ENCODE measurements at places on chromosomes 1 and 21. TPM values are rescaled to one million over a fixed set of nuclear protein-coding genes. Genes with fewer than 3 reads are reported as not detected.

GRCh38 chr1:208127792-208128529, 116.2 kb downstream of the PLXNA2 start:
- no peaks in the 10 kb centered on the region for H3K4me1 ChIP-seq
- H3K36me3 ChIP-seq: no peaks in the 10 kb centered on the region

DNA sequence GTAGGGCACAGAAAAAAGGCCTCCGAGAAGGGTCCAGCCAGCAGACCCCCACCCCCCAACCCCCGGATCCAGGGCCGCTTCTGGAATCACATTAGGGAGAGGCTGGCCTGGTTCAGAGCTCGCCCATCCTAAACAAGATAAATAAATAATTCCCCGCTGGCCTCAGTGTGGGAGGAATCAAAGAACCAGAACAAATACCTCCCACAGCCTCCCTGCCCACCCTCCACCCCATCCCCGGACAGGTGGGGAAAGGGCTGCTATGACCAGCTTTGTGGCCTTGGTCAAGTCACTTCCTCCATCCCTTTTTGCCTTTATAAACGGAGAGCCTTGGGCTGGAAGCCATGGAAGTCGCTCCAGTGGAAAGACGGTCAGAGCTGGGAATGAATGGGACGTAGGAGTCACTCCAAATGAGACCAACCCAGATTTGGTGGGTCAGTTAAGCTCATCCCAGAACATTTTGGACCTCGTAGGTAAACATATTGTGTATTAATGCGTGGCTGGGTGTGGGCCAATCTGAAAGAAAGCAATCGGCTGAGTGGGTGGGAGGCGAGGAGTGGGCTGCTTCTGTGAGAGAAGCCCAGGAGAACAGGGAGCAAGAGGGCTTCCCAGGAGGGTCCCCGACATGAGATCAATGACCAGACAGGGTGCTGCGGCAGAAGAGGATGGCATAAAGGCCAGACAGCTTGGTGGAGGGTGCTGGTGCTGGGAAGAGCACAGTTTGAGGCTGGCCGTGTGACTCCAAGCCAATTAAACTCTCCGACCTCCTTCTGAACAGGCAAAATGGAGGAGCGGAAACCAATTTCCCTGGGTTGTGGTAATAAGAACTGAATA, 63.3 kb downstream of the MEF2D start:
- peak overlapping the region; percentile 4 for H3K27ac ChIP-seq
- H3K4me3 ChIP-seq: no peak overlapping the region
- H3K36me3 ChIP-seq: peaks cover 4% of the 10 kb centered on the region
- peaks cover 44% of the 10 kb centered on the region for H3K4me1 ChIP-seq

DNA sequence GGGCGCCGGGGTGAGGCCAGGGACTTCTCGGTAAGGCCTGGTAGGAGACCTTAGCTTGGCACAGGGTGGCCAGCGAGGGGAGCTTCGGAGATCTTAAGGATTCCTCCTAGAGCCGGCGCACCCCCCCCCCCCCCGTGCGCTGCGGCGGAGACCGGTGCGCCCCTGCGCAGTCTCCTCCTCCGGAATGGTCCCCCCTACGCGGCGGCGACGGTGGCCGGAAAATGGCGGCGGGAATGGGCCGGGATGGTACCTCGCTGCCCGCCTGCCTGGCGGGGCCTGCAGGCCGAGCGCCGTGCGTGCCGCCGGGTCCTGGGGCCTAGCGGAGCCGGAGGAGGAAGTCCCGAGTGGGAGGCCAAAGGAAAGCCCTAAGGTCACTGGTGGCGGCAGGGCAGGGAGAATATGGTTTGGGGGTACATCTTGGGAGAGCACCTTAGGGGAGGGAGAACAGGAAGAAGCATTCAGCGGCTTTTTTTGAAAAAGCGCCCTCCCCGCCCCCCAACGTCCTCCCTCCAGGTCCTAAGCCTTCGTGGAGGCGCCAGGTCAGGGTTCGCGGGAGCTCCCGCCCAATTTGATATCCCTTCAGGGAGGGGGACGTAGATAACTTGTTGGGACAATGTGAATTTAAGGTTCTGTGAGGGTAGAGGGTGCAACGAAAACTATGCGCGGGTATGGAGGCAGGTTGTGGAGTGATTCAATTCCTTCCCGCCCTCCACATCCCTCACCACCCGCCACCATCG, 429 bp downstream of the SRRM1 start:
- DNase-seq: peak; percentile 44
- no peaks in the 10 kb centered on the region for H3K27me3 ChIP-seq
- peaks cover 37% of the 10 kb centered on the region for H3K36me3 ChIP-seq

GRCh38 chr21:42563261-42563660, 49.6 kb downstream of the SLC37A1 start:
- H3K4me3 ChIP-seq: no peak overlapping the region
- DNase-seq: no peak
- H3K4me1 ChIP-seq: no peaks in the 10 kb centered on the region
- H3K27ac ChIP-seq: no peak overlapping the region
- peaks cover 6% of the 10 kb centered on the region for H3K36me3 ChIP-seq

- no peak for DNase-seq
- H3K27me3 ChIP-seq: no peaks in the 10 kb centered on the region
- H3K36me3 ChIP-seq: no peaks in the 10 kb centered on the region
- no peak overlapping the region for H3K27ac ChIP-seq
- peaks cover 6% of the 10 kb centered on the region for H3K4me1 ChIP-seq
Measured at GRCh38 chr1:52741259-52741658, 15.0 kb downstream of the ZYG11B start.

The ASTN1 gene
- not detected for total RNA-seq

The NBPF6 gene
- 0.13 TPM for total RNA-seq

The GPR89A gene
- 38.0 TPM for total RNA-seq

The CHIT1 gene
- 0.52 TPM for total RNA-seq

DNA sequence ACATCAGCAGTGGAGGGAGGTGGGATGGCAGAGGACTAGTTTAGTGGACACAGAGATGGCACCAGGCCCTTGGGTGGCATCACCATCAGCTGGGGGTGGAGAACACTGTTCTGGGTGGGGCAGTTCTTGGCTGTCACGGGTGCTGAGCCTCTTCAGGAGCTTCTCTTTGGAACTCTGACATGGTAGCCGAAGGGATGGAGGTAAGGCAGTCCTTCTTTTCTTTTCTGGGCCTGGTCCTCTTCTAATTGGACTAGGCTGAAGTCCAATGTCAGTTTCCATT, 8.3 kb upstream of the MEF2D start:
- H3K4me1 ChIP-seq: peaks cover 51% of the 10 kb centered on the region
- peaks cover 4% of the 10 kb centered on the region for H3K36me3 ChIP-seq
- H3K4me3 ChIP-seq: no peak overlapping the region
- DNase-seq: no peak

- peaks cover 9% of the 10 kb centered on the region for H3K27me3 ChIP-seq
- H3K36me3 ChIP-seq: no peaks in the 10 kb centered on the region
- H3K4me3 ChIP-seq: no peak overlapping the region
- H3K4me1 ChIP-seq: no peaks in the 10 kb centered on the region
- no peak overlapping the region for H3K27ac ChIP-seq
Measured at GRCh38 chr1:18336801-18337200, 143.9 kb upstream of the KLHDC7A start.

- H3K27me3 ChIP-seq: peaks cover 7% of the 10 kb centered on the region
- H3K4me3 ChIP-seq: no peak overlapping the region
- H3K4me1 ChIP-seq: peaks cover 13% of the 10 kb centered on the region
- H3K27ac ChIP-seq: no peak overlapping the region
- DNase-seq: no peak
- H3K36me3 ChIP-seq: no peaks in the 10 kb centered on the region
Measured at GRCh38 chr1:116352349-116352813, 20.7 kb upstream of the ATP1A1 start.

DNA sequence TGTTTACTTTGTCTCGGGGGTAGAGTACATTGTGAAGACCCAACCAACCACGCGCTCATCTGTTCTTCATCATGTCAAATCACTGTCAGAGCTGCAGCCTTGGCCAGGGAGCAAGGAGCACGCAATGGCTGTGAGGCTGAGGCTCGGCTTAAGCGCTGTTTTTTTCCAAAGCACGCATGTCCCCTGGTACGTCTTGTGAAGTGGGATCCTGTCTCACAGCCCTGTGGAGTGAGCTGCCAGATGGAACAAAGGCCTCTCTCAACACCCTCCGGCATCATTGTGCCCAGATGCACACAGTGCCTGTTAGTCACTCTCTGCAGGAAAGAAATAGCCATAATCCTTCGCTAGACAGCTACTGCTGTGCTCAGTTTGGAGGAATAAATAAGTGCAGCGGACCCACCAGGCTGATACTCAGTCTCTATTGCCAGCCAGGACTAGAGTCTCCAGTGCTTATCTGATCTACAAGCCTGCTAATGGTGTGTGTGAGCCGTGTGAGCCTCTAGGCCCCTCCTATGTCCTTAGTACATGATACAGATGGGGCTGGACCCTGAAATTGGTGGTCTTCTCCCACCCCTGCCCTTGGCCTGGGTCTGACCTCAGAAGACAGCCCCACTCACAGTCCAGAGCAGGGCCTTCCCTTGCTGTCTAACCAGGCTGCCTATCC, 91.3 kb upstream of the COA6 start:
- peaks cover 5% of the 10 kb centered on the region for H3K27me3 ChIP-seq
- no peak overlapping the region for H3K4me3 ChIP-seq
- H3K36me3 ChIP-seq: no peaks in the 10 kb centered on the region
- DNase-seq: no peak
- H3K4me1 ChIP-seq: no peaks in the 10 kb centered on the region
- H3K27ac ChIP-seq: no peak overlapping the region

- H3K4me1 ChIP-seq: peaks cover 21% of the 10 kb centered on the region
- DNase-seq: no peak
- peaks cover 13% of the 10 kb centered on the region for H3K36me3 ChIP-seq
- H3K4me3 ChIP-seq: no peak overlapping the region
- no peaks in the 10 kb centered on the region for H3K27me3 ChIP-seq
- H3K27ac ChIP-seq: no peak overlapping the region
Measured at GRCh38 chr21:15825700-15826099, 95.9 kb downstream of the USP25 start.
